Naive thymus-derived CD4-positive, alpha-beta T cell (primary cell): ENCODE measurements at places on chromosomes 12 and 14. TPM values are rescaled to one million over a fixed set of nuclear protein-coding genes. Genes with fewer than 3 reads are reported as not detected.

Gene CABP1
- not detected for total RNA-seq

Gene DEGS2
- 0.19 TPM for total RNA-seq

Gene RAD9B
- total RNA-seq: 0.56 and 0.60 TPM in 2 replicates

GRCh38 chr12:31710021-31710818 lies 18.6 kb downstream of the AMN1 start:
- no peaks in the 10 kb centered on the region for H3K27me3 ChIP-seq
- peaks cover 5% of the 10 kb centered on the region for H3K4me1 ChIP-seq
- no peak for DNase-seq
- H3K4me3 ChIP-seq: no peak overlapping the region
- H3K27ac ChIP-seq: no peak overlapping the region

DNA sequence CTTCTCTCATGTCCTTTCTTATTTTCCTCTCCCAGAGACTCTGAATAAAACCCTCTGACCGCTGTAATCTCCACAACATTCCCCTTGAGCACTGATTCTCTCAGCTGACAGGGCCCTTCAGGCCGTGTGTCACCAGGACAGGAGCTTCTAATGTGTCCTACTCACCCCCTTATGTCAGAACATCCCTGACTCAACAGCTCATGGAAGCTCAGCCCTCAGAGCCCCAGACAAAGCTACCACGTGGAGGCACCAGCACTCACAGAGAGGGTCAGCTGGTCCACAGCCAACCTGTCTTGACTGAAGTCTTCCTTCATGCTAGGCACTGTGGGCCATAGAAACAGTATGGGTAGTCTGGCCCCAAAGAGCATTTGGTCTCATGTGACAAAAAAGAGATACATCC lies 49.8 kb downstream of the SMUG1 start:
- no peak overlapping the region for H3K27ac ChIP-seq
- no peaks in the 10 kb centered on the region for H3K36me3 ChIP-seq
- DNase-seq: no peak
- H3K4me3 ChIP-seq: no peak overlapping the region

DNA sequence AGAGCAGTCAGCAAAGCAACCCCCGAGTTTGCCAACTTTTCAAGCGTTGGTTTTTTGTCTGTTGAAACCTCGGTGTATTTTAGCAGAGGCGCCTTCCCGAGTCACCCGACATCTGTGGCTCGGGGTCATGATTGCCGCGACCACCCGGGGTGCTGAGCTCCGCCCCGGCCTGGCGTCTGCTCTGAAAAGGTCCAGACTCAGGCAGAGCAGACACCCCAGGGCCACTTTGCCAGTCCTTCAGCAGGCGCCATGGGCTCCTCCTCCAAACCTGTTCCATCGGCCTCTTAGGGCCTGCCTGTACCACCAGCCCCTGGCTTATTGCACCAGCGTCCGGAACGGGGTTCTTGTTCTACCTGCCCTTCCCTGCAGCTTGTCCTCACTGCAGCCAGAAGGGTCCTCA lies 19.1 kb downstream of the ANKRD9 start:
- H3K4me1 ChIP-seq: no peaks in the 10 kb centered on the region
- no peaks in the 10 kb centered on the region for H3K36me3 ChIP-seq
- no peak overlapping the region for H3K4me3 ChIP-seq
- H3K27me3 ChIP-seq: no peaks in the 10 kb centered on the region
- H3K27ac ChIP-seq: no peak overlapping the region

GRCh38 chr14:52315355-52315718 lies 1.2 kb downstream of the PTGER2 start:
- peak overlapping the region; percentile 80 for H3K4me3 ChIP-seq
- DNase-seq: no peak
- H3K27ac ChIP-seq: peak overlapping the region; percentile 62
- no peaks in the 10 kb centered on the region for H3K27me3 ChIP-seq

DNA sequence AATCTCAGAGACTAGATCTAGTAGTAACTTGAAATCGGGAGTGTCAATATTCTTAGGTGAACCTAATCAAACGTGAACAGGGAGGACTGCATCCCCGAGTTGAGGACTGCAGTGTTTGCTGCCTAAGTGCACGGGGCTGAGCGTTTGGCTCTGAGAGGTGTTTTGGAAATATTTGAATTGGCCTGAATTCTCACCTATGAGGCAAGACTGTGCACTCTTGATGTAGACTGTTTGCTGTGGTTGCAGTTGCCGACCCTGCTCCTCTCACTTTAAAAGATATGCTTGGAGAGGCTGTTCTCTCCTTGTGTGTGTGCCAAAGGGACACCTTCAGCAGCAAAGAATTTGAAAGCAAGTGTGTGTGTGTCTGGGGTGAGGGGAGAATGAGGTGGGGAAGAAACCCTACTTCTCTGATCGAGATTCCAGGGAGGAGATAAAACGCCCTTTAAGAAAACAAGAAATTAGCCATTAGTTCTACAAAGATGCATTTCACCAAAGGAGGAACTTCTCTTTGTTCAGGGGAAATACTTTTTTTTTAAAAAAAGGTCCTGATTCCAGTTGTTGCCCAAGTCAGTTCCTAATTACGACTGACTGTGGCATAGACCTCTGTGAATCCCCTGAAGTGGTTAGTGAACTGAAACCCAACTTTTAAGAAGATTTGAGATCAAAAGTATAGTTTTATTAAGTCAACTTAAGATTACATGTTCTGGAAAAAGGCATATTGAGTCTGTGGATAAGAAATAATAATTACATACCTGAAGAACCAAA lies 106.6 kb downstream of the DYRK2 start:
- H3K4me3 ChIP-seq: no peak overlapping the region
- H3K4me1 ChIP-seq: no peaks in the 10 kb centered on the region
- no peak for DNase-seq
- H3K36me3 ChIP-seq: no peaks in the 10 kb centered on the region
- H3K27ac ChIP-seq: no peak overlapping the region
